ENCODE measurements at places on chromosomes 6 and 20.

GRCh38 chr6:113103634-113104361, 753.3 kb upstream of the MARCKS start:
- DNase-seq: no peak

- DNase-seq: no peak
These were observed 43.2 kb downstream of the NCOA3 start for GRCh38 chr20:47544852-47545251.

DNA sequence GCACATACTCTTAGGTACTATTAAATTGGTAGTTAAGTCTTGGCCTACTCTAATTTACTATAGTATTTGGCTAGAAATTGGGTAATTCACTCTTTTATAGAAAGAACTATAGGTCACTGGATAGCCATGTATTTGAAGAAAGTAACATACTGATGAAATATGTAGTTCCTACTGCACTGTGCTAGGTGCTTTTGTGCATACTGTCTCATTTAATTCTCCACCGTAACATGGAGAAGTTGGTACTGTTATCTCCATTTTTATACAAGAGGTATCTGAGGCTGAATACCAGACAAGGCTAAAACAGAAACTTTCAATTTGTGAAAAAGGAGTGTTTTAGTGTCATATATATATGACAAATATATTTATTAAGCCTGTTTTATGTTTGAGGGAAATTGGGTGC, 29.8 kb downstream of the AFDN start:
- no peak for DNase-seq

- no peak for DNase-seq
These were observed 1.8 kb upstream of the CARMIL1 start for GRCh38 chr6:25277386-25277785.

- no peak for DNase-seq
These were observed 77.0 kb upstream of the DTNBP1 start for GRCh38 chr6:15739867-15740266.

DNA sequence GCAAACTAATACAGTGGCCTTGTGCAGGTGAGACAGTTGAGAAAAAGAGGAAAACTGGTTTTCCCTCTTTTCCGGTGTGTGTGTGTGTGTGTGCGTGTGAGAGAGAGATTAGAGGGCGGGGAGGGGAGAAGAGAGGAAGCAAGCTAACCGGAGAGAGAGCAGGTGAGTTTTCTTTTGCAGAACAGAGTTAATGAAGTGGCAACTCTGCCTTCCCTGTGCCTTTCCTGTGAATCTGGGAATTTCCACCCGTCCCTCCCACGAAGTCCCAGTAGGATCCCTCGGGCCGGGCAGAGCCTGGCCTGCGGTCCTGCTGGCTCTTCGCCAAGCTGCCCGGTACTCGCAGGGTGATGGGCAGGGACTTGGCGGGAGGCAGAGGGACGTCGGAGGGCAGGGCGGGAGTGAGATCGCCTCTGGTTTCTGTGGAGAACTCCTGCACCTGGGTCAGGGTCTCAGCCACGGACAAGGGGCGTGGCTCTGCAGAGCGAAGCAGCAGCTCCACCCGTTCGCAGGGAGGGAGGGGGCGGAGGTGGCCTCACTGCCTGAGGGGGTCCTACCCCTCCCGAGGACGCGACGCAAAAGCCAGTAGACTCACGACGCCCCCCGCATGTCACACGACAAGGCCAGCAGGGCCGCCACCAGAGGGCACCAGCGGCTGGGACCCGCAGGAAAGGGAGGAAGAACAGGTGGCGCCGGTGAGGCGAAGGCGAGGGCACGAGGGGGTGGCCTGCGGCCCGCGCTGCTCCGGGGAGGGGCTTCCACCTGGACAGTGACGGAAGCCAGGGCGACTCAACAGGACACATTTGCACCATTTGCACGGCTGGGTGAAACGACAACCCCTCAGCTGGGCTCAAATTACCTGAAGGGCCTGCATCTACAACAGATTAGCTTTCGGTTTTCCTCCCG, 51.2 kb upstream of the RNF182 start:
- peak; percentile 79 for DNase-seq

DNA sequence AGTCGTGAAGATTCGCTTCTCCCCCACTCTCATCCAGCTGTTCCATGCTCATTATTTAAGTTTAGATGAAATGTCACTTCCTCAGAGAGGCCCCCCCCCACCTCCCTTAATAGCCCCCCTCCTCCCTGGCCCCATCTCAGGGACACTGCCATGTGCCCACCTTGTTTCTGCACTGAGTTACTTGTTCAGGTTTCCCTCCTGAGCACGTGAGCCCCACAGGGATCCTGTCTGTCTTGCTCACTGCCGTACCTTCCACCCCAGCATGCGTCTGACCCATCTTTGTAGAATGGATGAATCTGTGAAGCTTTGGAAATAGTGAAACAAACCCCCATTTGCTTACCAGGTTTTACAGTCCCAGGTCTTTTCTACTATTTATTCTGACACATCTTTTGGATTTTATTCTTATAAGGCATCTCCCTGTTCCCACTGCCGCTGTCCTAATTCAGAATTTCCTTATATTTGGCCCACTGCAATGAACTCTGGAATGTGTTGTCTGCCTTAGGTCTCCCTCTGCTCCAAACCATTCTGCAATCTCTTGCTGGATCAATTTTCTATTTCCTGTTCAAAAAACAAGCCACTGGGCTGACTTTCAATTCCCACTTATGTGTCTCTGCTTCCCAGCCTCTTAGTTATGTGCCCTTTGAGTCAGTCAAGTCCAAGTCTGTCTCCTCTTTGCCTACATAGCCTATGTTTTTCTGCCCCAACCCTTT, 136.5 kb upstream of the ECI2 start:
- no peak for DNase-seq

DNA sequence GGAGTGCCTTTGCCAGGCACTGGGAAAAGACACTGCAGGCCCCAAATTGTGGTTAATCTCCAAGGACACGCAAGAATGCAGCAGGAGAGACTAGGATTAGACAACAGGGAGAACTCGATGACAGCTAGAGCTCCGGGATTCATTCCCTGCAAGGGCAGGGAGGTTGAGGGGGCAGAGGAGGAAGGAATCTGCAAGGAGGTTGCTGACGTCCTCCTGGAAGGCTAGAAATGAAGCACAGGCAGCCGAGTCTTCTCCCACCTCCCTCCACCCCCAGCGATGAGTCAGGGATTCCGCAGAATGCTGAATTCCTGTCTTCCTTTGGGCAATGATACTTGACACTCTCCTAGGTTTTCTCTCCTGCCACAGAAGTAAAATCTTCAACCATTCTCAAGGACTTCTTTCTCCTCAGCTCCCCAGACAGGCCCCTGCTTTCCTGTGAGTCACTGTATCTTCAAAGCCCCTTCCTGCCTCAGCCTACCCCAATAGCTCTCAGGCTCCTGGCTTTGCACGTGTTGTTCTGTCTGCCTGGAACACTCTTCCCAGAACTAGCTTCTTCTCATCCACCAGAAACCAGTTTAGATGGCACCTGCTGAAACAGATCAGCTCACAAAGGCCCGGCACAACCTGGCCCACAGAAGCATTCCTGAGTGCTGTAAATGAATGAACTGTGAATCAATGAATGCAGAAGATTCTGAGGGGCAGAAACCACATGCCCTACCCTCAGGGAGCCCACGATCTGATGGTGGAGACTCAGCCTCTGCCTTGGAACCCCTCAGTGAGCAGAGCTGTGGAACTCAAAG, 85.6 kb downstream of the MRPL14 start:
- DNase-seq: no peak
